ENCODE measurements at places on chromosomes 1 and 21. TPM values are rescaled to one million over a fixed set of nuclear protein-coding genes. Genes with fewer than 3 reads are reported as not detected.

KIAA1614 gene
- 9.7 TPM for total RNA-seq

S100A5 gene
- not detected for total RNA-seq

RABGAP1L gene
- 154 TPM for total RNA-seq

BATF3 gene
- not detected for total RNA-seq

STX12 gene
- 79.6 TPM for total RNA-seq

PAQR7 gene
- total RNA-seq: 6.9 TPM

HES3 gene
- not detected for total RNA-seq

CD2 gene
- total RNA-seq: not detected

All from fibroblast of the aortic adventitia (primary cell).